Lower leg skin (tissue), 4 donors: ENCODE measurements at places on chromosomes 6 and 20. TPM values are rescaled to one million over a fixed set of nuclear protein-coding genes. Genes with fewer than 3 reads are reported as not detected.

DNA sequence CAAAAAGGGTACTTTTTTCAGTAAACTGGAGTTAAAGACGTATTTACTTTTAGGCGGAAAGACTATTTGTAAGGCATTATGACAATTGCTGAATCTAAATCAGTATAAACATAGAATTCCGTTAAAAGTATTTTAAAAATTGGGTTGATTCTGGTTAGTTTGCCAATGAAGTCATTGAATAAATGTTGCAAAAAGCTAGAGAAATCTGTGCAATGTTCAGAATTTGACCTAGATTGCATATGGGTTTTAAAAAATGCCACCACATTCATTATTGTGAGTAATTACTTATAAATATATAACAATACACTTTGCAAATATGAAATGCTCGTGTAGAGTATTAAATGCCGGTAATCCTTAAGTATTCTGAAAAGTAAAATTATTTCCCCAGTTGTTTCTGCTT, 116.5 kb upstream of the EEF1E1 start:
- DNase-seq: no peak

DNA sequence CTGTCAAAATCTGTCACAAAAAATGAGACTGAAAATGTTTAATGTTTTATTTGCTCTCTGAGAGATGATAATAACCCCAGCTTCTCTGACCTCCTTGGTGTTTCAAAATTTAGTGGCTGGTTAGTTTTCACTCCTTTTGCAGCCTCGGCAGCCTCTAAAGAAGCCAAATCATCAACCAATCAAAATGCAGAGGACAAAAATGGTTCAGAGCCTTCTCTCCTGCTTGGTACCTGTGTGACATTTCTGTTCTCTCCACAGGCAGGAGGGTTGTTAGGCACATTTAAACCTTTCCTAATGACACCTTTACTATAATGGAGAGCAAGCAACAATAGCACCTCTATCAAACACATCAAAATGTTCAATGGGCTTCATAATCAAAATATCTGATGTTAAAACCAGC, 375.5 kb downstream of the HACE1 start:
- DNase-seq: no peak

DNA sequence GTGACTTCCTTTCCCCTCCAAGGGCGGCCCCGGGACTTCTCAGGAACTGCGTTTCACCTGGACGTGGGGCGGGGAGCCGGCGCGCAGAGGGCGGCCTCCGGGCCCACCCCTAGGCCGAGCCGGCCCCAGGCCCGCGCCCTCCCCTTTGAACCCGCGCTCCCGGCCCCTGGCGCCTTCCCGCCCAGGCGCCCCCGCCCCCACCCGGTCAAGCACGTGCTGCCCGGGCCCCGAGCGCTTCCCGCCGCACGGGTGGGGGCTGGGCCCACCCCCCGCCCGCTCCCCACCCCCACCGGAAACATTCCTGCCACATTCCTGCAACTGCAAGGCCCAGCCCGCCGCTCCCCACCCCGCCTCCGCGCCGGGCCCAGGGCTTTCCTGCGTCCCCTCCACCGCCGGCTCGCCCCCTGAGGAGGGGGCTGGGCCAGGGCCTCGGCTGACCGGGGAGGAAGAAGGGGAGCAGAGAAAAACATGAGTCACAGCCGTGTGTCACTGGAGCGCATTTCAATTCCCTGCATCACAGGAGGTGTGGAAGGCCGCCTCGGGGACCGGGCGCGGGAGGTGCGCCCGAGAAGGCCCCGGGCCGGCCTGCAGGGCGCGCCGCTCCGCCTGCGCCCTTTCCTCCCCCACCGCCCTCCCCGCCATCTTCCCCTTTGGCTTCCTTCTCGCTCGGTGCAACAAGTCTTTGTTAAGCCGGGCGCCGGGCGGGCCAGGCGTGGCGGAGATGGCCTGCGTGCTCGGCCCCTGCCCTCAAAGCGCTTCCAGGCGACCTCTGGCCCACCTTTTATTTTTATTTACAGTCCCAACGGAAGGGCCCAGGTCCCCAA, 1.2 kb upstream of the HMGA1 start:
- no peak for DNase-seq

DNA sequence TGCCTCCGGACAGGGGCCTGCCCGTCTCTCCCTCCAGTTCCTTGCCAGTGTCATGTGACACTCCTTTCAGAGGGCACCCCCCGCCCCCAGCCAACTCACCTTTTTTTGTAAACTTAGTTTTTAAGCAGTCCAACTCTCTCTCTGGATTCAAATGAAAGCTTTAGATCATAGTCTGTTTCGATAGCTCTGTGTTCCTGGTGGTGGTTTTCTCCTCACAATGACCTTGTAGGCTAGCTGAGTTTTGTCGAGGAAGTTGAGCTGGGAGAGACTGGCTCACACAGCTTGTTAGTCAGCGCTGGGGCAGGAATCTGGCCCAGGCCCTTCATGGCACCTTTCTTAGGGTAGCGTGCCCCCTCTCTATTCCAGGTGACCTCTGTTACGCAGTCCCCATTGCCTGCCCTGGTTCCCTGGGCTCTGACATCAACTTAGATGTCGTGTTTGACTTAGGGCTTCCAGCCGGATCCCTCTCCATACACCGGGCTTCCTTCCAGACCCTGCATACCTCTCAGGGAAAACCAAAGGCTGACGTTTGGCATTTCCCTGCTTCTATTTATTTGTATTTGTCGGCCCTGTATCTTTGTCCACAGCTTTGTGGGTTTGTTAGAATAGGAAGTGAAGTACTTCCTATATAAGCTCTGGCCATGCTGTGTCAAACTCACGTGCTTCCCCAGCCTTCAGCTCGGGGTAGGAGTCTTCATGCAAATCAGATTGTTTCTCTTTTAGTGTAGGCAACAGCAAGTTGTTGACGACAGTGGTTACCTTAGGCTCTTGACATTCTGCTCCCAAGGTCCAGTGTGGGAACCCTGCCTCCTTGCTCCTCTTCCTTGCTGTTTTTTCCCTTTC, 12.7 kb downstream of the IGF2R start:
- DNase-seq: no peak

Gene ASIP
- total RNA-seq: 2.0 TPM

DNA sequence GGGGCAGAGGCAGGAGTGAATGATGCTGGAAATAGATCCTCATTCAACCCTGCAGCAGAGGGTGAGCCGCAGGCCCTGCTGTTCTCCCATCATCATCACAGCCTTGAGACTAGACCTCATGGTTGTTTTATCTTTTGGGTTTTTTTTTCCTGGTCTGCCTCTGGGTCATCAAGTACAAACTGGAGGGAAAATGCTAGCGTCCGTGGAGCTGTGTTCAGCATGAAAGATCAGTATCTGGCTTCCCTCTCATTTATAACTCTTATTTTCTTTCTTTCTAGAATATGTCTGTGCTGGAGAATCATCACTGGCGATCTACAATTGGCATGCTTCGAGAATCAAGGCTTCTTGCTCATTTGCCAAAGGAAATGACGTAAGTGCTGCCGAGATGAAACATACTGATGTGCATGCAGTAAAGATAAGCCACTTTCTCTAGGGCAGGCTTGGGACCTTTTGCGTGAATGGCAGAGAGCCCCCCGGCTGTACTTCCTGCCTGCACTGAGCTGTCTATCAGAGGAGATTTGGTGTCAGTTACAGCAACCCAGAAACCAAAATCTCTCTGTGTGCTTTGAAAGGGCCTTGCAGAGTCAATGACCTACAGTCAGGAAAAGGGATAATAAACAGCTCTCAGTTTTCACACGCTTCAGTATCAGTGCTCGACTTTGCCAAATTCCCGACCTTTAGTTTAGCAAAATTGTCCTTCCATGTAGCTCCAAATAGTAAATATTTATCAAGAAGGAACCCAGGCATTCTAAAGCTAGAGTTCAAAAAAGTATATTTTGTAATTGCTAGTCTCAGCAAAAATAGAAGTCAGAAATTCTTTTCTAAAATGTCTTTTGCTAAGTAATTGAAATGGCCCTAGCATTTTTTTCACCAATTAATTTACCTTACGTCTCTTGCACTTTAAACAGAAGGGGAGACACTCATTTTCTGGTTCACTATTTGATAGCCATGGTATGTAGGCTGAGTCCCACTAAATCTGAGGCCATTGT, 76.3 kb downstream of the MTFR2 start:
- DNase-seq: peak; percentile 26

DNA sequence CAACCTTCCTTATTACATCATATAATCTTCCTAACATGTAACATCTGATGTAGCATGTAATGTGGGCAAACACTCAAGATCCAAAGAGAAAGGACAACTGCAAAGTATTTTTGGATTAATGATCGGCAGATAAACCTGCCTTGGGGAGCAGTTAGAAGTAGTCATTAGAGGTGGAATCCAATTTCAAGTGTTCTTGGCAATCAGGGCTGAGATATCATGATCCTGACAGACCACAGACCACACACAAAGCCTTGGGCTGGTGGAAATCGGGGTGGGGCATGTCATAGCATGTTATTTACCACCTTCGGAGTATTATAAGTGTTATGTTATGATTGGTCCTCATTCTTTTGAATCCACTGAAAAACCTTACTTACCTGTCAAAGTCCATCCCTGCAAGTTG, 16.3 kb downstream of the NCOA5 start:
- DNase-seq: no peak

DNA sequence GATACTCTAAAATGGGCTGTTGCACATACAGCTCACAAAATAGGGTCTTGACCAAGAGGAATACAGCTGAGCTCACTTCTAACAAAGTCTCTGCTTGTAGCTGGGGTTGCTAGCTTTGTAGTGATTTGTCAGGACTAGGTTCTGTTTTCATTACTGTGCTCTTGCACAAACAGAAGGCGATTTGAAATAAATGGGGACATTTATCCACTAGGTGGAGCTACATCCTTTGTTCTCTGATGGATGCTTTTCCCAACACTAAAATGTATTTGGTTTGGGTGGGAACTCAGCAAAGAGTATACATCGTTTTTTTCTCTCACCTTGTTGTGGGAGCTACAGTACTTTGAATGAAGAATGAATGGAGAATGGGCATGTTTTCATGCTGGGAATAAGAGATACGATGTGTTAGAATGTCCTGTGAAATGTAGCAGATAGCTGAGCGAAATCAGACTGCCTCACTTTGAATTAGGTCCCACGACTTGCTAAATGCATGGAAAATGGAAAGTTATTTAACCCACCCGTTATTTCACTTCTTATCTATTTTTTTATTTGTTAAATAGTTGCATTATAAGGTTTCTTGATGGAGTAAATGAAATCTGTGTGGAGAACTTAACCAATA, 494.7 kb upstream of the MAP3K7 start:
- DNase-seq: no peak

GRCh38 chr6:39953076-39953618, 18.9 kb upstream of the MOCS1 start:
- DNase-seq: no peak

- DNase-seq: no peak
Measured at GRCh38 chr6:108254433-108255410, 6.1 kb downstream of the SNX3 start.

GRCh38 chr20:20780127-20780824, 67.8 kb upstream of the RALGAPA2 start:
- DNase-seq: peak; percentile 87

- DNase-seq: no peak
Measured at GRCh38 chr6:29886701-29887100, 55.6 kb upstream of the HLA-A start.

GRCh38 chr6:4580361-4580760, 195.8 kb upstream of the CDYL start:
- no peak for DNase-seq

Gene SMIM13
- 13.9 TPM for total RNA-seq

GRCh38 chr6:96302991-96303390, 218.6 kb upstream of the UFL1 start:
- DNase-seq: no peak

DNA sequence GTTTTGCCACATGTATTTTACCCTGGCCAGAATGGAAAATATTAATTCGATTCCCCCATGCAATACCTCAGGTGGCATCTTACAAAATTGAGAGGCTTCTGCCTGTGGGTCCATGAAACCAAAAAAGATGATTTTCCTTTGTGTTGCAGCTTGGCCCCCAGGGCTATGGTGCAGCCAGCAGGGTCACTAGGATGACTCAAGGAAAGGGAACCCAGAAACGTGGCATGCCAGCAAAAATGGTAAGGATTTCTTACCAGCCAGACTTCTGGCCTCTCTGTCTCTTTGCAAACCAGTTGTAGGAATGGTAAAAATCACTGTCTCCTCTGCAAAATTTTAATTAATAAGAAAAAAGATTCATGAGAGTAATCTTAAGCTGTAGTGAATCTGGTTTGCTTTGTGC, 11.6 kb upstream of the TAAR9 start:
- DNase-seq: no peak

GRCh38 chr20:17504898-17505635, 26.1 kb downstream of the BFSP1 start:
- DNase-seq: peak; percentile 91

GRCh38 chr20:13936781-13937576, 53.4 kb downstream of the SEL1L2 start:
- no peak for DNase-seq

DNA sequence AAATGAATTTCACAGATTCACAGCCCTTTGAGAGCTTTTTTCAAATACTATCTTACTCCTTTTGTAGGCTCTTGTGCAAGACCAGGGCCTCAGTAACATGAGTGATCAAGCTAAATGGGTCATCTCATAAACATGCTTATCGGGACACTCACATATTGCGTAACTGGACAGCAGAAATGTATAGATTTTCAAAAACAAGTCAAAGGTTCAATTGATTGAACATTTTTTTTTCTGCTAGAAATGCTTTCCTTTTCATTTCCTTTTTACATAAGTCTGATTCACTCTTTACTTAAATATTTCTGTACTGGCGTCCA, 8.7 kb upstream of the SALL4 start:
- DNase-seq: no peak

- no peak for DNase-seq
Measured at GRCh38 chr6:82866446-82866845, 199.2 kb downstream of the UBE3D start.

Gene PKIB
- 10.4 TPM for total RNA-seq

Gene HTR1B
- total RNA-seq: not detected

DNA sequence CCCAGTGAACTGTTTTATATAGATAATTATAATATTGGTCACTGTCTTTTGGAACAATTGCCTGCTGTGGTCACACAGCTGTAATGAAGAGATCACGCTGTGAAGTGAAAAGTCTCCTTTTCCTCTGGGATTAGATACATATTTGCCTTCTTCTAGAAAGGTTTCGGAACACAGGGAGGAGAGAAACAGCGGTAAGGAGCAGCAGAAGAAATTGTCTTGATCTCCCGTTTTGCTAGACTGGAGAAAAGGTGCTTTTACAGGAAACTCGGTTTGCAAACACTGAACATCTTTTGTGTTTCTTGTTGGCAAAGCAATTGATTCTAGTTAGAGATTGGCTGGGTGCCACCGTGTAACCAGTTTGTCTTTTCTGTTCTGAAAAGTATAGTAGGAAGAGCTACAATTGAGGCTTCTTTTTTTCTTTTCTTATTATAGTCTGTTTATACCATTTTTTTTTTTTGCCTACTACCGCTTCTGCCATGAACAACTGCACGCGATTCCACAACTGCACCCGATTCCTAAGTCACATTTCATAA, 404.1 kb upstream of the ID4 start:
- no peak for DNase-seq

Gene HSD17B8
- total RNA-seq: 39.3 TPM
